Left hindlimb (tissue), 1 donor: ENCODE measurements at places on chromosomes 5 and 9.

GRCh38 chr5:59724482-59725391 lies 168.8 kb downstream of the PDE4D start:
- peak; percentile 31 for DNase-seq

DNA sequence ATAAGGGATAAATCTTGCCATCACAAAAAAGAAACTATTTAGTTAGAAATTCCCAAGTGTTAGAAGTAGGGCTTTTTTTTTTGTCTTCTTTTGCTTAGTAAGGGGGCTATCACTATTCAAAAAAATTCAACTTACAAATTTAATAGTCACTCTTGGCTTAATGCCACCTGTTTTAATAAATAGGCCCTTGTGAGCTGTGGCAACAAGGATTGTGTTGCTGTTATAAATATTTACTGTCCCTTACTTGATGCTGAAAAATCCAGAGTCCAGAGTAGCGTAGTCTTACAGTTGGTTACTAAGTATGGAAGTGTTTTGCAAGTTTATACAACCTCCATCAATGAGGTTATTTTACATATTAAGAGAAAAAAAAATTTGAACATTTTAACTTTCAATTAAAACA lies 21.4 kb upstream of the CEP78 start:
- no peak for DNase-seq

- DNase-seq, result no peak
These were observed 204.4 kb upstream of the IER5L start for GRCh38 chr9:129382281-129383018.

DNA sequence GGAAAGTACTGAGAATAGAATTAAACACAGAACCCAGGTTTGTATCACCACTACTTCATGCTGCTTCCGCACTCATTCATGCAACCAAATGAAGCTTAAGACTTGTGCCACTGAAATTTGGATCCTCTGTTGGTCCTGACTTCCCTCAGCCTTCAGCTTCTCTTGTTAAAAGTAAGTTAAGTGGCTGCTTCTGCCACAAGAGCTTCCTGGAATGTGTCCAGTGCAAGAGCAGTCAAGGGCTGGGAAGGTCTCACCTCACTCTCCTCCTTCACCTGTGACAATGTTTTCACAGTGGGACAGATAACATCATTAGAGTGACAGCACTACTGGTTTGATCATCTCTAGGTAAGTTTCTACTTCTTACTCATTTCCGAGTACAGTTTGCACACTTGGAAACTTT lies 7.9 kb downstream of the SNCAIP start:
- DNase-seq, result no peak

DNA sequence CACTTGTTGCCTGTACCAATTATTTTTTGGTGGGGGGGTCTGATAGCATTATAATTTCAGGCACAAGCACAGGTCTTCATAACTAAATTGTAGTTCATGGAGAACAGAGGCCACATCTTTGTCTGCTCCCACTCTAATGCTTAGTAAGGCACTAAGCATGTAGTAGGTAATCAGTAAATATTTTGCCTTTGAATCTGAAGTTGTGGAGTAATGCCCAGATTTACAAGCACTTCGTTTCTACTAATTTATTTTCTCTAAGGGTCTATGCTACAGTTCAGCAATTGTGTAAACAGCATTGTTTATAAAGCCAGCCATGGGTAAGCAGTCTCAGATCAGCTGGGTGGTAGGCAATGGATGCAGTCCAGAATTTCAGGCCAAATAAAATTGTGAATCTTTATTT lies 78.6 kb downstream of the GRIA1 start:
- DNase-seq, result no peak

DNA sequence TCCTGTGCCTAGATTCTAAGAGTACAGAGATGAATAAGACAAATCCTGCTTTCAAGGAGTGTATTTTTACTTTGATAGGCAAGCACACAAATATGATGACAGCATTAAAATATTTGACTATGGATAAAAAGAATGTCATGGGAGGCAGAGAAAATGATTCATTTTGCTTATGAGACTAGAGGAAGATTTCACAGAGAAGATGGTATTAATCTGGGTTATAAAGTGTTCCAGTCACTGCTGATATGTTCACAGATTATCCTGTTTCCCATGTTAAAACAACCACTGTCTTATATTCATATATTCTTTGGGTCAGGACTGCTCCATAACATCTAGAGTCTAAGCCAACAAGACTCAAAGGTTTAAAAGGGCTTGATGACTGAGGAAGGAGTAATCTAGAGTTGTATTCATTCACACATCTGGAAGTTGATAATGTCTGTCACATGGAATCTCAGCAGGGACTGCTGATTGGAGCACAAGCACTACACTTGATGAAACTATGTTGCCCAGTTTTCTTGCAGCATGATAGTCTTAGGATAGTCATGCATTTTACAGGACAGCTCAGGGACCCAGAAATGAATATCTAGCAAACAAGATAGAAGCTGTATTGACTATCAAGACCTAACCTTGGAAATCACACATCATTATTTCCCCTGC lies 79.3 kb downstream of the STARD4 start:
- DNase-seq, result no peak

- DNase-seq, result no peak
These were observed 18.6 kb downstream of the CD74 start for GRCh38 chr5:150394131-150394530.

- peak; percentile 19 for DNase-seq
These were observed 3.5 kb downstream of the CSF1R start for GRCh38 chr5:150082889-150083288.

- DNase-seq, result no peak
These were observed 14.6 kb downstream of the SPATA9 start for GRCh38 chr5:95668216-95668615.

DNA sequence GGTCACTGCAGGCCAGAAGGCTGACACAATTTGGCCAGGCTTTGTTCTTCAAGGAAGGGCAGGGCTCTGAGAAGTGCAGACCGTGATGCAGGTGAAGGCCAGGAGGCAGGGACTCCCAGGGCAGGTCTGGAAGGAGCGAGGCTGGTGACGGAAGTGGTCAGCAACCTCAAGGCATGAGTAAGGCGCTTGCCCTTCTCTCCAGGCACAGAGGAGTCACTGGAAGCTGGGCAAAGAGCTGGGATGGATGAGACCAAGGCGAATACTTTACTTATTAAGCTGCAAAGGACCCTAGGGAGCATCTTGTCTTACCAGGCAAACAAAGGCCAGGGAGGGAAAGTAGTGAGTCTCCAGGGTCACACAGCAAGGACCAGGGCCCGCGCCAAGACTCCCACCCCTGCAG lies 18.6 kb downstream of the IRF1 start:
- peak; percentile 10 for DNase-seq

DNA sequence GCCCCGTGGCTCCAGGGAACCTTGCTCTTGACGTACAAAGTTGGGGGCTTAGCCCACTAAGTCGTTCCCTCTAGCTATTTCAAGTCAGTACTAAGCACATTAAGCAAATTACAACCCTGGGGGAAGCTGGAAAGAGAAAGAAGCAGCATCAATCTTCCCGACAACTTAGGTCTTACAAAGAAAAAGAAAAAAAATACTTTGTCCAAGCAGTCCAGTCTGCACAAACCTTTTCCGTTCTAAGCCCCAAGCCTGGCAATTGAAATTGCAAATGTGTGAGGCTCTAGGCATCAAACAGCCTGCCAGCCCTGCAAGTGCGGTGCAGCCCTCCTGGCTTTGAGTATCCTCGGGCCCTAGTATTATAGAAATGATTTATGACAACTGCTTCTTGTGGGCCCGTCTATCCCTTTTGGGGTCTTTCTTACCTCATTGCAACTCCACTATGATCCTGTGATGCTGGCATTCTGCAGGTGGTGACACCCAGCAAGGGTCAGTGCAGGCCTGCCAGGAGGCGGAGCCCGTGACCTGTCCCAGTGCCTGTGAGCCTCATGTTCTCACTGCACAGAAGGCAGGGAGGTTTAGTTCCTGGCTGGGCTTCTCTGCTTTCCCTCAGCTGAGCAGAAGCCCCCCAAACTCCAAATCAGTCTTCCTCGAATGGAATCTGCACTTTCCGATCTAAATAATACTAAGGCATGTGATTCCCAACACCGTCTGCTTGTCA lies 232.3 kb upstream of the IRX2 start:
- DNase-seq, result no peak

GRCh38 chr5:96896276-96896675 lies 20.0 kb downstream of the ERAP2 start:
- DNase-seq, result no peak

- peak; percentile 68 for DNase-seq
These were observed 33.9 kb downstream of the TRIP13 start for GRCh38 chr5:926417-927171.

- DNase-seq, result peak; percentile 74
These were observed 294.5 kb downstream of the EBF1 start for GRCh38 chr5:158805195-158805594.

DNA sequence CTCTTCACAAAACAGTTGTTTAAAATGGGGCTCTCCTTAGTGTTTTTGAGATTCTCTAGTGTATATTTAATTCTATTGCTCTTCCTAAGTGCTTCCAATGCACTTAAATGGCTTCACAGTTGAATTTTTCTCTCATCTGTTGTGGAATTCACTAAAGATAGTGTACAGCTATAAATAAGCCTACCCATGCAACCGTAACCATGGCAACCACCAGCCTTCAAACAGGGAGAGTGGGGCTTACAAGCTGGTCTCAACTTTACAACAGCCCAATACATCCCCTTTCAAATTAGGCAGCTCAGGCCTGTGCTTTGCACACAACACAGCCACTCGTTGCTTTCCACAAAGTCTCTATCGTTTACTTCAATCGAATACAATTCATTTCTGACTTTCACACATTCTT lies 144.0 kb upstream of the PLPPR1 start:
- DNase-seq, result no peak

DNA sequence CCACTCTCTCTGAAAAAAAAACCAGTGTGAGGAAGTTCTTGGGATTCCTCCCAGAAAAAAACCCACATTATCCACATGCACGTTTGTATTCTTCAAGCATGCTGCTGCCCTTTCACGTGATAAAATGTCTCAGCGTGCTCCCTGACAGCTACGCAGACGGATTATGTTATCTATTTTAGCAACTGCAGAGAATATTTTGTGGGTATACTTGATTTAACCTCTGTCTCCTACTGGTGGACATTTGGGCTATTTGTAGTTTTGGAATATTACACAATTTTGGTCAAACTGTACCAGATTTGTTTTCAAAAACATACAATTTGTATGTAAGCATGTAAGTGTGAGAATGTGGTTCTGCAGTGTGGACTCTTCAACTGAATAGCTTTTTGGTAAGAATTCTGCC lies 10.7 kb downstream of the PRRC2B start:
- no peak for DNase-seq

- no peak for DNase-seq
These were observed 895.9 kb downstream of the TLE4 start for GRCh38 chr9:80467632-80468031.

DNA sequence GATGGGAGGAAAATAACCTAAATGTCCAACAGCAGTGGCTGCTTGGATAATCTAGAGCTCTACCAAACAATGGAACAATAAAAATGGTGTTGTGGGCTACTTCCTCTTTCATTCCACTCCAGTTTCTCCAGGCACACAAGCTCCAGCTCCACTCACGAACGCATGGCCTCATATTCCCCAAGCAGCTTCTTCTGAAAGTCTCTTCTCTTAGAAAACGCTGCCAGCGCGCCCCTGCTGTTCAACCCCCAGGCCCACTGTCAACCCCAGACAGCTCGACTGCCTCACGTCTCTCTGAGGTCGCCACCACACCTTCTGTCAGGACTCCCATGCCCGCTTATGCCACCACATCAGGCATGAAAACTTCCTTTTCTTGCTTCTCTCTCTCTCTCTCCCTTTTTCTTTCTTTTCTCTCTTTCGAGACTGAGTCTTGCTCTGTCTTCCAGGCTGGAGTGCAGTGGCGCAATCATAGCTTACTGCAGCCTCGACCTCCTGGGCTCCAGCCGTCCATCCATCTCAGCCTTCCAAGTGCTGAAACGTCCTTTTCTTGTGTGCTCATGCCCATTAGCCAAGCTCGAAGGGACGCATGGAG lies 16.2 kb downstream of the OR2V2 start:
- DNase-seq, result no peak

- DNase-seq, result no peak
These were observed 222.0 kb downstream of the MAN2A1 start for GRCh38 chr5:109911731-109912130.

GRCh38 chr9:128499920-128500319 lies 4.6 kb upstream of the GLE1 start:
- no peak for DNase-seq
